ENCODE measurements at places on chromosomes 1 and 21. TPM values are rescaled to one million over a fixed set of nuclear protein-coding genes. Genes with fewer than 3 reads are reported as not detected.

DNA sequence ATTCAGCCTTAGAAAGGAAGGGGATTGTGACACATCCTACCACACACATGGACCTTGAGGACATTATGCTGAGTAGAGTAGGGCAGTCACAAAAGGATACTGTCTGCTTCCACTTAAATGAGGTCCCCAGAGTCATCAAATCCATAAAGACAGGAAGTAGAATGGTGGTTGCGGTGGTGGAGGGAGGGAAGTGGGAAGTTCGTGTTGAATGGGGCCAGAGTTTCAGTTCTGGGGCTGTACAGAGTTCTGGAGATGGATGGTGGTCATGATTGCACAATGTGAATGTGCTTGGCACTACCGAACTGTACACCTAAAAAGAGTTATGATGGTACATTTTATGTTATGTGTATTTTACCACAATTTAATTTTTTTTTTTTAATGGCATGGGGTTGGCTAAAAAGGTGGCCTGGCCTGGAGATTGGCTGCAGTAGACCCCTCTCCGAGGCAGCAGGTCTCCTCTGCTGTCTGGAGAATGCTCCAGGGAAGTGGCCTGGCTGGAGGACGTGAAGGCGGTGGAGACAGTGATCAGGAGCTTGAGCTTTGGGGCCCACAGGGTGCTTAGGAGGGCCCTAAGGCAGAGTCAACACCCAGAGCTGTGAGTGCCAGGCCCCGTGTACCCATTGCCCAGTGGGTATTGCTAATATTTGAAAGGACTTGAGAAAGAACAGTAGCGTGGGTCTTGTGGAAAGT lies 30.4 kb downstream of the IFNGR2 start:
- H3K27me3 ChIP-seq: no peaks in the 10 kb centered on the region
- no peak for DNase-seq
- no peak overlapping the region for H3K27ac ChIP-seq
- peaks cover 16% of the 10 kb centered on the region for H3K4me1 ChIP-seq

The CDKN2C gene
- total RNA-seq: 12.6 TPM

DNA sequence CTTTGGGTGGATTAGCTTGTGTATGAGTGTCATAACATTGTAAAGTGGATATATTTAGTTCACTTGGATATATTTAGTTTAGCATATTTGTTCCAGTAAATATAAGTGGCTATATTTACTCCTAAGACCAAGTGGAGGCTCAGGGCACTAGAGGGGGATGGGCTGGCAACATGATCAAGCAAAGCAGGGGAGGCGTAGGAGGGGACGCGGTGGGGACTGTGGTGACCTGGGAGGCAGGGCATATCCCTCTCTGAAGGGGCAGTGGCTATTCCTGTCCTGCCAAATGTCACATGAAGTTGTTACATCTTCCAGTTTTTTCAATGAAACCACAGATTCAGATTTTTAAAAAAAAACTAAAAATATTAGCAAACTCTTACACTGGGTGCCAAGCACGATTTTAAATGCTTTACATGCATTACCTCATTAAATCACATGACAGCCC lies 51.9 kb upstream of the EDN2 start:
- DNase-seq: no peak
- H3K4me3 ChIP-seq: no peak overlapping the region
- peaks cover 4% of the 10 kb centered on the region for H3K36me3 ChIP-seq
- no peaks in the 10 kb centered on the region for H3K27me3 ChIP-seq
- no peaks in the 10 kb centered on the region for H3K4me1 ChIP-seq

The RPTN gene
- total RNA-seq: not detected

GRCh38 chr1:99705385-99705784 lies 59.5 kb downstream of the PALMD start:
- peaks cover 13% of the 10 kb centered on the region for H3K4me1 ChIP-seq
- H3K27ac ChIP-seq: no peak overlapping the region
- peaks cover 6% of the 10 kb centered on the region for H3K27me3 ChIP-seq

DNA sequence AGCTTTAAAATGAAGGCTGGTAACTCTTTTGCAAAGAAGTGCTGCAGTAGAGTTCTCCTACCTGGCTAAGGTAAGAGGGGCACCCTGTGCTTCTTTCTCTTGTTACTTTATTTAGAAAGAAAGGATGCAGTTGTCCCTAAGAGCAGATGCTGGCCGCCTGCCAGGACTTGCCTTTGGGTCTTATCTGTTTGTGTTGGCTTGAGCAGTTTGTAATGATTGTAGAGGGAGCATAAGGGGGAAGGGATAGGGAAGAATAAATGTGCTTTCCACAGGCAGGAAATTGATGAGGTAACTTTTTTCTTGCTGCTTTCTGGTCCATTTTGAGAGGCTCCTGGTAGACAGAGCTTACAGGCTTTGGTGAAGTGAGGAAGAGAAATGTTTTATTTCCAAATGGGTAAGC lies 229.6 kb downstream of the HHAT start:
- H3K4me1 ChIP-seq: no peaks in the 10 kb centered on the region
- no peak for DNase-seq
- no peak overlapping the region for H3K27ac ChIP-seq
- H3K27me3 ChIP-seq: no peaks in the 10 kb centered on the region
- H3K4me3 ChIP-seq: no peak overlapping the region

The RPE65 gene
- not detected for total RNA-seq

- H3K36me3 ChIP-seq: peaks cover 22% of the 10 kb centered on the region
- no peaks in the 10 kb centered on the region for H3K27me3 ChIP-seq
- H3K4me3 ChIP-seq: no peak overlapping the region
- peaks cover 52% of the 10 kb centered on the region for H3K4me1 ChIP-seq
Observed at GRCh38 chr1:211349741-211350140, 23.1 kb downstream of the TRAF5 start.

The ACTA1 gene
- not detected for total RNA-seq

DNA sequence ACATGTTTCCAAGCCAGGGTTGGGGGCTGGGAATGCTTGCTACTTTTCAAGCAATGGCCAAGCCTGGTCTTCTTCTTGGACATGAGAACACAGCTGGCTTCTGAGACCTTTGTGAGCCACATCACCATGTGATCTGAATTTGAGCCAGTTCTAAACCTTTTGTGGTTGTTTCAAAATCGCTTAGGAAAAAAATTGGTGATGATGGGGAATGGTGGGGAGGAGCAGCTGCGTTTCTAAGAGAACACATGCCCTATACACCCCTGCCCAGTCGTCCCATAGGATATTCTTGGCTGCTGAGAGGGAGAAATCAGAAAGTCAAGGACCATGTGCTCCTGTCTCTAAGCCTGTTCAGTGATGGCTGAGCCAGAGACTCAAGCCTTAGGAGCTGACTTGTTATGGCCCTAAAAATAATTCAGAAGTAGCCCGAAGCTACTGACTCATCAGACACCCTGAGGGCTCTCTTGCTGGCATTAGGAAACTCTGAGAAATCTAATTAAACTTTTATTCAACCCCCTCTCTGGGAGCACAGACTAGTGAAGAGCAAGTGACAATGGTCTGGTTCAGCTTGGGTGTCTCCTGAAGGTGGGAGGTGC lies 30.5 kb downstream of the CCDC185 start:
- no peak for DNase-seq
- H3K36me3 ChIP-seq: no peaks in the 10 kb centered on the region
- H3K4me1 ChIP-seq: no peaks in the 10 kb centered on the region
- no peak overlapping the region for H3K4me3 ChIP-seq

DNA sequence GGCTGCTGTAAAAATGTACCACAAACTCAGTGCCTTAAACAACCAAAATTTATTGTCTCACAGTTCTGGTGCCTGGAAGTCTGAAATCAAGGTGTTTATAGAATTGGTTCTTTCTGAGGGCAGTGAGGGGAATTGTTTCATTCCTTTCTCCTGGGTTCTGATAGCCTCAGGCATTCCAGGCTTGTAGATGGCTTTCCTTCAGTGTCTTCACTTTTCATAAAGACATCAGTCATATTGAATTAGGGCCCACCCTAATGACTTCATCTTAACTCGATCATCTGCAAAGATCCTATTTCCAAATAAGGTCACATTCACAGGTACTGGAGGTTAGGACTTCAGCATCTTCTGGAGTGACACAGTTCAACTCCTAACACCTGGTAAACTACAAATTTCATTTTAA lies 15.0 kb downstream of the CDKN2C start:
- peaks cover 3% of the 10 kb centered on the region for H3K27me3 ChIP-seq
- H3K4me1 ChIP-seq: no peaks in the 10 kb centered on the region
- no peak for DNase-seq
- no peak overlapping the region for H3K27ac ChIP-seq
- no peak overlapping the region for H3K4me3 ChIP-seq

The TSPAN2 gene
- 5.0 TPM for total RNA-seq

- no peaks in the 10 kb centered on the region for H3K27me3 ChIP-seq
- no peak within 1 kb of the TSS for H3K4me3 ChIP-seq
- H3K27ac ChIP-seq: no peak within 1 kb of the TSS
- H3K36me3 ChIP-seq: no peaks in the 10 kb centered on the region
- H3K4me1 ChIP-seq: peaks cover 14% of the 10 kb centered on the region
- DNase-seq: peak; percentile 9
Observed at GRCh38 chr1:173206816-173207568, at the start of gene TNFSF4. TNFSF4 (minus strand) TSS chr1:173207331; CDS start chr1:173207176, 155 bp downstream.

The TMEM269 gene
- 1.1 TPM for total RNA-seq

DNA sequence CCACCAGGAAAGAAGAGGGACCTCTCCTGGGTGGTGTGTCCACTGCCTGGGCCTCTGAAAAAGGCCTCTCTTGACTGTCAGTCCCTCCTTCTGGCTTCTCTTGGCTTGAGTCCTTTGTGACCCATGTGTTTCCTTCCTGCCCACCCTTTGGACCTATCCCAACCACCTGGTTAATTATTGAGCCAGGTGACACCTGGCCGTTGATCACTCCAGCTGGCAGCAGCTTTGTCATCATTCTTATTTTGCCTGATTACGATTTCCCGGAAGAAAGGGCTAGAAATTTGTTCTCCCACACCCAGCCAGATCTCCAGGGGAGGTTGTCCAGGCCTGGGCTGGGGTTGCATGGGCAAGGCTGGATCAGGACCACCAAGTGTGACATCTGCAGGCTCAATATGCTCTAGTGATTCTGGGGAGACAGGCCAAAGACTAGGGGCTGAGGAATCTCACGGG lies 24.8 kb downstream of the CSF1 start:
- no peaks in the 10 kb centered on the region for H3K36me3 ChIP-seq
- H3K4me1 ChIP-seq: no peaks in the 10 kb centered on the region
- no peak overlapping the region for H3K27ac ChIP-seq
- DNase-seq: no peak

GRCh38 chr1:156371553-156372264 lies 2.7 kb downstream of the RHBG start:
- no peak overlapping the region for H3K27ac ChIP-seq
- no peak overlapping the region for H3K4me3 ChIP-seq
- no peaks in the 10 kb centered on the region for H3K36me3 ChIP-seq

DNA sequence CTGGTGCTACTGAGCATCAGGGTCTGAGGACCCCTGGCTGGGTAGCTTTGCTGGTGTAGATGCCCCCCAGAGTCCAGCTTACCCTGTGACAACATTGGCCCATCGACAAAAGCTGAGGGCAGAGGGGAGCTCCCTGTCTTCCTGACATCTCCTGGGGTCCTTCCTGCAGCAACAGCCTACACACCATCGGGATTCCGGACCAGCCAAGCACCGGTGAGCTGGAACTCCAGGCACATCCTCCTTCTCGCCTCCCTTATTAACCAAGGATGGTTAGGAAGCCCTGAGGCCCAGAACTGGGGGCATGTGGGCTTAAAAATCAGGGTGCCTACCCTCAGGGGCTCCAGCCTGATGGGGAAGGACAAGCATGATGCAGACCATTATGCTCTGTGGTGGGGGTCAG lies 658.0 kb downstream of the PTPRU start:
- peaks cover 2% of the 10 kb centered on the region for H3K27me3 ChIP-seq
- no peaks in the 10 kb centered on the region for H3K4me1 ChIP-seq
- H3K4me3 ChIP-seq: no peak overlapping the region
- no peak overlapping the region for H3K27ac ChIP-seq
- H3K36me3 ChIP-seq: no peaks in the 10 kb centered on the region
- DNase-seq: no peak

The LAD1 gene
- not detected for total RNA-seq

DNA sequence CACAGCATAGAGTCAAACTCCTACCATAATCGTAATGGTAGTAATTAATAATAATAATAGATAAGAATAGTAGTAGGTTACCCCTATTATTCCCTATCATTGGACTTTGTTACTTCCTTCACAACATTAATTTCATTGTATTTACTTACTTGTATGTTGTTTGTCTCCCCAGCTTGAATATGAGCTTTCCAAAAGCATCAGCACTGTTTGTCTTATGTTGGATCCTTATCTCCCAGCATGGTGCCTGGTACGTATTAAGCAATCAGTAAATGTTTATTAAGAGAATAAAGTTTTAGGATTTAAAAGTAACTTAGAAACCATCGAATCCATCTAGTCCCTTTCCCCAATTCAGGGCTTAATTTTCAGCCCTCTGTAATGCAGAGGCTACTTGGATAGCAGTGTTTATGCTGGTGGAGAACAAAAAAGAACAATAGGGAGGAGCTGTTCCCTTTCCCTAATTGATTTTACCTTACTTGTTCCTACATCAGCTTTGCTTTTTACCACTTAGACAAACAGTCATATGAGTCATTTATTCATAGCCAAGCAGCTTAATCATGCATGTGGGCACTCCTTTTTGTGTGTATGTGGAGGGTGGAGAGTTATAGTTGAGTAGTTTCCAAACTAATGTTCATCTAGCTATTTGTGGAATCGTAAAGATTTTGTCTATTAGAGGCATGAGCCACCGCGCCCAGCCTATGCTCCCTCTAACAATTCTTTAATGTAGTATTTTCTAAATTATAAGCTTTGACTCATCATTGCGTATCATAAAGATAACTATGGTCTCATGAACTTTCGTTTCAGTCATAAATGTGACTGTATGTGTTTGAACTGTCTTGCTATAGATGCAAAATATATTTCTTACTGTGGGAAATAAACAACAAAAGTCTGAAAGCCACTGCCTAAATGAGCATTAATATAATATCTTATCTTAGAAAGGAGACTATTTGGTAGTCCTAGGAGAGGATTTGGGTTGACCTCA lies 20.9 kb upstream of the DR1 start:
- H3K4me1 ChIP-seq: no peaks in the 10 kb centered on the region
- H3K27ac ChIP-seq: no peak overlapping the region
- DNase-seq: no peak

DNA sequence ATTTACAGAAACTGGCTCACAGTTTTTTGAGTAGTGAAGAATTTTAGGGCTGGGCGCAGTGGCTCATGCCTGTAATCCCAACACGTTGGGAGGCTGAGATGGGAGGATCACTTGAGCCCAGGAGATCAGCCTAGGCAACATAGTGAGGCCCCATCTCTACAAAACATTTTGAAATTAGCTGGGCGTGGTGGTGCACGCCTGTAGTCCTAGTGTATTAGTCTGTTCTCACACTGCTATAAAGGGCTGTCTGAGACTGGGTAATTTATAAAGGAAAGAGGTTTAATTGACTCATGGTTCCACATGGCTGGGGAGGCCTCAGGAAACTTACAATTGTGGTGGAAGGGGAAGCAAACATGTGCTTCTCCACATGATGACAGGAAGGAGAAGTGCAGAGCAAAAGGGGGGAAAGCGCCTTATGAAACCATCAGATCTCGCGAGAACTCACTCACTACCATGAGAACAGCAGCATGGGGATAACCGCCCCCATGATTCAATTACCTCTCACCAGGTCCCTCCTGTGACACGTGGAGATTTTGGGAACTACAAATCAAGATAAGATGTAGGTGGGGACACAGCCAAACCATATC lies 24.4 kb upstream of the DYRK1A start:
- no peaks in the 10 kb centered on the region for H3K4me1 ChIP-seq
- no peak overlapping the region for H3K27ac ChIP-seq
- no peak overlapping the region for H3K4me3 ChIP-seq
- H3K36me3 ChIP-seq: no peaks in the 10 kb centered on the region

The KMO gene
- total RNA-seq: not detected
